ENCODE measurements at places on chromosomes 11 and 22.

GRCh38 chr11:128734103-128734831 lies 40.4 kb downstream of the FLI1 start:
- DNase-seq: no peak

GRCh38 chr11:69708736-69709401 lies 5.0 kb upstream of the FGF19 start:
- no peak for DNase-seq

DNA sequence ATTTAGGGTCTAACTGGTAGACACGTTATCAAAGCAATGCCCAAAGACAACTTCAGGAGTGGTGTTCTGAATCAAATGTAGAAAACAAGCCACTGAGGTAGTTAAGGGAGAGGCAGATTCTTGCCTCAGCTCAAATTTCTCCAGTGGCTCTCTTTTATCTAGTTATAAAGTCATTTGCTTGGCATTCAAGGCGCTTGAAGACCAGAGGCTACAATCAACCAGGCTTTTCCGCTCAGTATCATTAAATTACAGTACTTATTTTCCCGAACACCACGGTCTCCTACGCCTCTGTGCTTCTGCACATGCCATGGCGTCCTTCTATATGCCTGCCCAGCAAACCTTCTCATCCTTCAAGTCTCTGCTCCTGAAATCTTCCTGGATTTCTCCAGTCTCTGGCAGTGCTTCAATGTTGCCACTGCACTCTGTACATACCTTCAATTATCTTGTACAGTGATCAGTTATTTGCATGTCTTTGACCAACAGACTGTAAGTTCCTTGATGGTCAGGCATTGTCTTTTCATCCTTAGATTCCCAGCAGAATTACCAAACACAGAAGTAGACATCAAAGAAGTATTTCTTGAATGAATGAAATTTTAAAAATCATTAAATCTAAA lies 1.4 kb downstream of the POGLUT3 start:
- DNase-seq: no peak

GRCh38 chr22:46076651-46077339 lies 73.5 kb upstream of the PPARA start:
- DNase-seq: no peak

GRCh38 chr11:17897495-17897894 lies 115.4 kb downstream of the SERGEF start:
- DNase-seq: no peak

DNA sequence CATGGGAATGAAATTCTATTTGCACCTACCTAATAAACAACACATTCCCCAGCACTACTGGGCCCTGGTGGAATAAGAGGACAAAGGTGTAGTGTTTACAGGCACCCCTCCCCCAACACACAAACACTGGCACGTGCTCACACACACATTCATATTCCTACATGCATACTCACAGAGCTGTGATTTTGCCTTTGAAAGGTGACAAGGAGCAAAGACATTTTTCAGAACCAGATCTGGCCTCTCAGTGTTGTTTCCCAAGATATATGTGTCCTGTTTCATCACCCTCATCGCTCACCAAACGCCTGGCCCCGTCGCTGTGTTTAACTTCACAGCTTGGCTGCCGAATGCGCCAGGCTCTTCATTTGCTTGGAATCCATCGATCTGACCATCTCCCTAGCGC lies 292.6 kb downstream of the NTM start:
- no peak for DNase-seq

- no peak for DNase-seq
These were observed 50.5 kb downstream of the PARVG start for GRCh38 chr22:44231233-44231632.

DNA sequence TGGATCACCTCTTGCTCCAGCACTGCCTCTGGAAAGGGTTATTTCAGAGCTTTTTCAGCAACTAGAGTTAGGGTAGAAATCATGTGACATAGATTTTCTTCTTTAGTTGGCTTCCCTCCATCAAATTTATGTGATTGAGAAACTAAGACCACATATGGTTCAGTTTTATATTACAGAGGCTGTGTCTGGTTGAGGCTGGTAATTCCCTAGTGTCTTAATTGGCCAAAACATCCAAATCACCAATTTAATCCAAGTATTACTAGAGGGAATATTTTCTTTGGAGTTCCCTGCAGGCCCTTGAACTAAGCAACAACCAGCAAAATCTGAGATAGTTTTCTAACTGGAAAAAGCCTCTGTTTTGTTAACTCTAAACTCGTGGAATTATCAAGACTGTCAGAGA lies 136.3 kb downstream of the ARHGAP42 start:
- no peak for DNase-seq

DNA sequence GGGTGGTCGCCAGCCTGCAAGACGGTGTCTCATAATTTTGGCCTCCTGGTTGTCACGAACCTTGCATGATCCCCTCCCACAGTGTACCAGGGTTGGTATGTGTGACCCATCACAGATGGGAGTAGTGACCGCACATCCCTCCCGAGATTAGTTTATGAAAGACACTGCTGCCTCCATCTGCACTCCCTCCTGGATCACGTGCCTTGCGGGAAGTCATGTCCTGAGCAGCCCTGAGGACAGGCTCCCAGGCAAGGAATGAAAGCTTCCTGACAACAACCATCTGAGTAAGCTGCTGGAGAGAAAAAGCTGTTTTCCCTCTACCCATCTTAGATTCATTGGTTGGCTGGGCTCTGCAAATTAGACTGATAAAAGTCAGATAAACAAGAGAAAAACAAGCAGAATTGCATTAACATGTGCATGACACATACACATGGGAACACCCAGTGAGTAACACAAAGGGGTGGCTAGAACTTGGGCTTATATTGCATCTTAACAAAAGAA lies 14.4 kb upstream of the PAMR1 start:
- no peak for DNase-seq

GRCh38 chr22:29658176-29658575 lies 54.7 kb downstream of the NF2 start:
- no peak for DNase-seq

DNA sequence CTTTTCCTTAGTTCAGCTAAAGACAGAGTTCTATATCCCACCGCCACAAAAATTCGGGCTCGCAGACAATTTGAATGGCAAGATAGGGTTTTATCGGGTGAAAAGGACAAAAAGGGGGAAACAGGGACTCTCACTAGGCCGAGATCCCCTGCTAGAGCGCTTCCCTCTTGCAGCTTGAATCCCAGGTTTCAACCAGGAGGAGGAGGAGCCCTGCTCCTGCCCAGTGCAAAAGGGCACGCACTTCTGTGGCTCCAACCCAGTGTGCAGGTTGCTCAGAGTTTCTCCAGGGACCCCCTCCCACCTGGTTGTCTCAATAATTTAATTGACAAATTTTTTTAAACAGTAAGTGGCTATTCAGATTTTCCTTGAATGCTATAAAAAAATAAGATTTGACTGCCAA lies 152.6 kb upstream of the LUZP2 start:
- no peak for DNase-seq

GRCh38 chr11:94757037-94757735 lies 11.0 kb upstream of the AMOTL1 start:
- no peak for DNase-seq

Data from stimulated activated CD4-positive, alpha-beta T cell treated with anti-CD3 and anti-CD28 coated beads, TNF-alpha, amount 100 ng/mL, for 24 hours (primary cell).